ENCODE measurements at places on chromosomes 2 and 18.

DNA sequence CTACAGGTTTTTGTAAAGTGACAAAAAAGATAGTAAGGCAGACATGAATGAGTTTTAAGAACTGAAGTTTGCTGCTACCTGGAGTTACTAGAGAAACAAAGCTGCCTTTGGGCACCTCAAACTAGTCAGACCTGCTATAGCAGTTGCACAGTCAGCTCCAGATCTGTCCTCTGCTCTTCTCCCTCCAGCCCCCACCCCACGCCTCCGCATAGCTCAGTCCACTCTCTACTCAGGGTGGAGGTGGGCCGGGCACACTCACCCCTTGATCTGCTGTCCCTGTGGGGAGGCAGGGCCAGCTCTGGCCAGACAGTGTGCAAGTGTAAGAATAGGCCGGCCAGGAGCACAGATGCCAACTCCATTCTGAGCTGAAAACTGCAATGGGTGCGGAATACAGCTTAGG, 4.1 kb downstream of the SERTAD2 start:
- DNase-seq: no peak

DNA sequence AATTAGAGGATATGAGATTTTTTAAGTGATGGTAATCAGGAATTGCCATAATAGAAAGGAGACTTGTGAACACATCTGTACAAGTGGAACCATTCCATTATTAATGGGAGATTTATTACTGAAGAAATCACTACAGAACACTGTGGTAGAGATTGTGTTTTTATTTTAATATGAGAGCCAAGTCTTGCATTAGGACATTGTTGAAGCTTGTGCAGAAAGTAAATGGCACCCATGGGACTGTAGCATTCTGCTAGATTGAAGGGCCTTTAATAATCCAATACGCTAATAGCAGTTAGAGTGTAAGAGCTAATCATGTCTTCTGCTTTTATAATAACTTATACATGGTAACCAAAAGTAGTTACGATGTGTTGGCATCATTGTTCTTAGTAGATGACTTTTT, 83.6 kb downstream of the VRK2 start:
- no peak for DNase-seq

DNA sequence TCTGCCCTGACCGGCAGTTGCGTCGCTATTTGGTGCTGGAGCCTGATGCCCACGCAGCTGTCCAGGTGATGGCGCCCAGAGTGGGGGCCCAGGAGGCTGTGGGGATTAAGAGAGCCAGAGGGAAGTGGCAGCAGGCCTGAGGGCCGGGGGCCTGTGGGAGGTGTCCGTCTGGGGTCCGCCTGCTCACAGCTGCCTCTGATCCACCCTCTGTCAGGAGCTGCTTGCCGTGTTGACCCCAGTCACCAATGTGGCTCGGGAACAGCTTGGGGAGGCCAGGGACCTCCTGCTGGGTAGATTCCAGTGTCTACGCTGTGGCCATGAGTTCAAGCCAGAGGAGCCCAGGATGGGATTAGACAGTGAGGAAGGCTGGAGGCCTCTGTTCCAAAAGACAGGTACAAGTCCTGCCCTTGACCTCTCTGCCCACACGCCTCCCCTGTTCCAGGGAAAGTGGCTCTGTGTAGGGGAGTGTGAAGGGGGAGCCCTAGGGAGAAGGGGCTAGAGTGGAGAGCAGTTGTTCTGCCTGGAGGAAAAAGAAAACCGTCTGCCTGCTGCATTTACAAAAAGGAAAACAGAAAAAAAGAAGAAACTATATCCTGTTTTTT, 11.6 kb downstream of the STK11IP start:
- DNase-seq: no peak

GRCh38 chr2:220949466-220949865, 622.6 kb downstream of the EPHA4 start:
- no peak for DNase-seq

- no peak for DNase-seq
Observed at GRCh38 chr2:127012215-127012614, 94.7 kb downstream of the BIN1 start.

GRCh38 chr2:60499651-60500265, 53.7 kb downstream of the BCL11A start:
- no peak for DNase-seq

DNA sequence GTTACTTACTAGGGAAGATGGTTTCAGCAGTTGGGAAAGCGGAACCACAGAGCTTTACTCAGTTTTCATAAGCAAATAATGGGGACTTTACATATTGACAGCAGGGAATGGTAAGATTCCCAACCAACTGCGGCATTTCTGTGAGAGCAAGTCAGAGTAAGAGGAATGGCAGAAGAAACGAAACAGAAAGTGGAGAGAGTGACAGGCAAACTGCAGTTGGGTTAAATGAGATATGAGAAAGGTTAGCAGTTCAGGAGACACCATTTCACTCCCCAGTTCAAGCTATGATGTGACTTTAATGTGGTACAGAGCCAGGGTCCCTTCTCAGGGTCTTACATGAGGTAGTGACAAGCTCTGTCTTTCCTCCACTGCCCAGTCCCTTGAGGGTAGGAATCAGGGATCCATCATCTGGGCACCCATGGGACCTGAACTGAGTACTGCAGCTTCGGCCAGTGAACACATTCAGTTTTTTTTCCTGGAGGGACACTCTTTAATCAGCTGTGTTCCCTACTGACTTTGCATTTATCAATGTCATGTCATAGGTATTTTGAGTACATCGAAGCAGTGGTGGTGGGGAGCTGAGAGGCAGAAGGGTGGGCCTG, 33.0 kb upstream of the GREB1 start:
- DNase-seq: no peak

- no peak for DNase-seq
Observed at GRCh38 chr2:178807227-178808008, at the start of gene TTN. Gene TTN, minus strand, starts transcription at chr2:178807423. Its CDS starts 2,781 bp downstream, at chr2:178804642.

GRCh38 chr2:37324536-37324785, 172 bp downstream of the PRKD3 start:
- DNase-seq: no peak

DNA sequence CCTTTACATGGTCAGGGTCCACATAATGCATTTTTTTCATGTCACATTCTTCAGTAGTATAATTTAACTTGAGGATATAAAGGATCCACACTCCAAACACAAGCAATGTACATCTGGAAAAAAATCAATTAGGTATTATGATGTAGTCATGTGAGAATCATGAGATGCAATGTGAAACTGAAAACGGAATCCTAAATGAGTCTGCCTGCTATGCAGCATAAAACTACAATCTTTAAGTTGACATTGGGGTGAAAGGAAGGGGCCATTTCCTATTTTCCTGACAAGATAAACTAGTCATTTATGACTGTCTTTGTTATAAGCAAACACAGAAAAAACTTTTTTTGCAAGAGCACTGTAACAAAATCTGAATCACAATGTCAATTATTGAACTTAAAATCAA, 27.6 kb downstream of the ST3GAL5 start:
- DNase-seq: no peak

- no peak for DNase-seq
Observed at GRCh38 chr2:205613970-205614559, 68.2 kb upstream of the NRP2 start.

GRCh38 chr2:48126162-48126561, 219.9 kb upstream of the FBXO11 start:
- no peak for DNase-seq

- no peak for DNase-seq
Observed at GRCh38 chr2:121055501-121055900, 229.5 kb downstream of the TFCP2L1 start.

GRCh38 chr2:152971685-152972084, 253.3 kb downstream of the ARL6IP6 start:
- no peak for DNase-seq

- no peak for DNase-seq
Observed at GRCh38 chr2:119179991-119180390, 21.4 kb upstream of the C1QL2 start.

DNA sequence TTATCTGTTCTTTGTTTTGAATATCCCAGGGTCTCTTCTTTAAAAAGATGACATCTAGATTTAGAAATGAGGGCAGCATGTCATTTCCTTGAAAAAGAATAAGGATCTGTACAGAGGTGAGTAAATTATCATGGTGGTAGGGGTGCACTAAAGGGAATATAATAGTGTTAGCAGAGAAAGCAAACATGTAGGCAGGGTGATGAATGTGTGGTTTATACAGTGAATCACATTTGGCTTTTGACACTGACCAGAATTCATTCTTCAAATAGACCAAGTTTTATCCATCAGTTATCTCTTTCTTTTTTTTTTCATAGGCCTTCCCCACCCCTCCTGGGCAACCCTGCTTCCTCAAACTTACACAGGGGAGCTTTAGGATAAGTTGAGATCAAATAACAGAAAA, 184.5 kb upstream of the LRP1B start:
- no peak for DNase-seq

DNA sequence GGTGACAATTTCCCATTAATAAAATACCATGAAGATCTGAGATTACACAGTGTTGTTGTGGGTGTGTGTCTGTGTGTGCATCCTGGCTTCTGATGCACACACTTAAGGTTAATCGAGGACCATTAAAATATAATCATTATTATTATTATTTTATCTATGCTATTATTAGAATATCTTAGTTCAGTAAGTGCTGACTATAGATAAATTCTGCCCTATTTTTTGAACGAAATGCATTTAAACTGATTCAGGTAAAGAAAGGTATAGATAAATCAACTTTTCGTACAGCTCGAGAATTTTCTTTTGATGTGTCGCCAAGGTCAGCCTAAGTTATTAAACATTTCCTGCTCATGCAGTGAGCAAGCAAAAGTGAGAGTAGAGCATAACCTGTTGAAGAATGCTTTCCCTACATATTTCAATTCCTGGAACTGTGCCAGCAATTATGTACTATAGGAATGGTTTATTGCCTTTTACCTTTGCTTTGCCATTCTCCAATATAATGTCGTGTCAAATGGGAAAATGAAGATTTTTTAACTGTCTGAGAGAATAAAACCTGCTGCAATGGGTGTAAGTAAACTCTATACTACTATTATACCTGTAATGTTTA, 25.8 kb downstream of the KCNJ3 start:
- DNase-seq: no peak

DNA sequence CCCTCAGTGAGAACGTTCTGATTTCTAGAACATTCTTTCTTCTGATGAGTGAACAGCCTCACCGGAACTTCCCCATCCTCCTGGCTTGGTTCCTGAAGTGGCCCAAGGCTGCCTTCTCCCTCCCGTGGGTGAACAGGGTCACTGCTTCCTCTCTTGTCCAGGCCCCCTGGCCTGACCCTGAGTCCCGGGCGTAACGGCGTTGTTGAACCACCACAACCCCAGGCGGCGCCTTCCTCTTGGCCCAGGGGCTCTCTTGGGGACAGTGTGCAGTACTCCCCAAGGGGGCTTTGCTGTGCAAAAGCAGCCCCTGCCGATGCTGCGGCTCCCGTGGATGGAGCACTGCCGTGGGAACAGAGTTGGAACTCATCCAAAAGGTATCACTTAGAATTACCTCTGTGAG, 147.2 kb downstream of the TSN start:
- DNase-seq: no peak

- no peak for DNase-seq
Observed at GRCh38 chr2:9675415-9676351, 44.9 kb upstream of the YWHAQ start.

DNA sequence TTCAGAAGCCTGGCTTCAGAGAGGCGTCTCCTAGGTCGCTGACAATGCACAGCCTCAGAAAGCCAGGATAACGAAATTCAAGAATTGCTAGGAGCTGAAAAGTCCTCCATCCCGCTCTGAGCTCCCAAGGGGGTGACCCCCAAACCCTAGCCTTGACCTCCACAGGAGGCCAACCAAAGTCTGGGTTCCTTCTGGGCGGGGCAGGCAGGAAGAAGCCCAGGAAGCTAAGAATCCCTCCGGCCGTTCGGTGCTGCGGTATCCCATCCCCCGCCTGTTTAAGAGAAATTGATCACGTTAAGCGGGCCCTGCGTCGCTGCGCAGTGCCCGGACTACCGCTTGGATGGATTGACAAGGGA, 2.5 kb upstream of the OSR1 start:
- no peak for DNase-seq

DNA sequence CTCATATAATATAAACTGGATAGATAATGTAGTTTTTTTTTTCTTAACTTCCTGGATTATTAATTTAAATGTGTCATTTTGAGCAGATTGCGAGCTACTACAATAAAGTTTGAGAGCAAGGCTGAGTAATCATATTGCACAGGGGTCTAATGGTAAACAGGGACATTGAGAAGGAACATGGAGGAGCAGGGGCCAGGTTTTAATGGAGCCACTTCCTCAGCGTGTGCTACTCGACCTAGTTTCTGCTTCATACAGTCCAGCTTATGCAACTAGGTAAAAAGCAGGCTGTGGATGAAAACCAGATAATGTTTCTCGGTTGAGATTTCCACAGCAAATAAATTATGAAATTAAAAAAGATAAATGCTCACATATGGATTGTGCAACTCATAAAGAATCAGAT, 1915.7 kb upstream of the CELF4 start:
- DNase-seq: no peak

DNA sequence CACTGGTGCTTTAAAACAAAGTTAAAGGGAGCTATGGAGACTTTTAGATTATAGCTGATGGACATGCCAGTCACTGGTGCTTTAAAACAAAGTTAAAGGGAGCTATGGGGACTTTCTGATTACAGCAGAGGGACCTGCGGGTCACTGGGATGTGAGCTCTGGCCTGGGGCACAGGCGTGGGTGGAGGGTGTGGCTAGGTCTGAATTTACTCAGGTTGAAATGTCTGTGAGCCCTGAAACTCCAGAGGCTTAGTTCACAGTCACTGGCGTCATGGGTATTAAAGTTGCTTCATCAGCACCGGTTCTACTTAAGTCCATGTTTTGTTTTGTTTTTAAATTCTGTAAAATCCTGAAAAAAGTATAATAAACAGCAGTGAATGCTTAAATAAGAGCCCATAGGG, 49.0 kb upstream of the TMEM18 start:
- DNase-seq: no peak

DNA sequence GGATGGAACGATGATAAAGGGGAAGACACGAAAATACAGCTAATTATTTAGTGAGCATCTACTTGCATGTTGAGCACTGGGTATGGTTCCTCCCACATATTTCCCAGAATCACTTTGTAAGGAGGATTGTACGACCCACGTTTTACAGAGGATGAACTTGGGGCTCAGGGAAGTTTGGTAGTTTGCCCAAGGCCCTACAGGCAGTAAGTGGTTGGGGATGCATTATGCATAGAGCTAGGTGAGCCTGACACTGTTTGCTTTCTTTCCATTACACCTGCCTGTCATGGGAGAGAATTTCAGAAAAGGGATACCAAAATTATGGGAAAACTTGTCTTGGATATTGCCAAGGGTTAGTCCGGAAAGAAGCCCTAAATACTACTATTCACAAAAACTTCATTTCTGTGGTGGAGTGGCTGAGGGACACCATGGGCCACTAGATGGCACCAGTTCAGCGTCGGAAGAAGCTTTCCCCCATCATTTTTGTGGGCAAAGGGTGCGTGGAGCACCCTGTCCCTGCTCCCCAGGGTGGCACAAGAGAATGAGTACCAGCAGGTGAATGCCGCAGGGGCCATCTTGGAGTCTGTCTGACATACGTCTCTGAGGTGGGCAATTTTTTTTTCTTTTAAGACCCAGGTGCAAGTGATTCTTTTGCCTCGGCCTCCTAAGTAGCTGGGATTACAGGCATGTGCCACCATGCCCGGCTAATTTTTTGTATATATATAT, 23.5 kb upstream of the C18orf32 start:
- DNase-seq: peak; percentile 59

GRCh38 chr18:47100212-47100831, 50.0 kb downstream of the HDHD2 start:
- DNase-seq: peak; percentile 54

- no peak for DNase-seq
Observed at GRCh38 chr18:56200381-56200911, 437.9 kb downstream of the TXNL1 start.

Data from DND-41 (cell line).